Fibroblast of skin of right quadriceps (primary cell): ENCODE measurements at places on chromosomes 1 and 21.
A peak's percentile ranks its signal among the peaks of the same experiment; 100 is the strongest.

GRCh38 chr1:56566061-56566744 is 13.2 kb downstream of the PLPP3 start:
- DNase-seq, result no peak

DNA sequence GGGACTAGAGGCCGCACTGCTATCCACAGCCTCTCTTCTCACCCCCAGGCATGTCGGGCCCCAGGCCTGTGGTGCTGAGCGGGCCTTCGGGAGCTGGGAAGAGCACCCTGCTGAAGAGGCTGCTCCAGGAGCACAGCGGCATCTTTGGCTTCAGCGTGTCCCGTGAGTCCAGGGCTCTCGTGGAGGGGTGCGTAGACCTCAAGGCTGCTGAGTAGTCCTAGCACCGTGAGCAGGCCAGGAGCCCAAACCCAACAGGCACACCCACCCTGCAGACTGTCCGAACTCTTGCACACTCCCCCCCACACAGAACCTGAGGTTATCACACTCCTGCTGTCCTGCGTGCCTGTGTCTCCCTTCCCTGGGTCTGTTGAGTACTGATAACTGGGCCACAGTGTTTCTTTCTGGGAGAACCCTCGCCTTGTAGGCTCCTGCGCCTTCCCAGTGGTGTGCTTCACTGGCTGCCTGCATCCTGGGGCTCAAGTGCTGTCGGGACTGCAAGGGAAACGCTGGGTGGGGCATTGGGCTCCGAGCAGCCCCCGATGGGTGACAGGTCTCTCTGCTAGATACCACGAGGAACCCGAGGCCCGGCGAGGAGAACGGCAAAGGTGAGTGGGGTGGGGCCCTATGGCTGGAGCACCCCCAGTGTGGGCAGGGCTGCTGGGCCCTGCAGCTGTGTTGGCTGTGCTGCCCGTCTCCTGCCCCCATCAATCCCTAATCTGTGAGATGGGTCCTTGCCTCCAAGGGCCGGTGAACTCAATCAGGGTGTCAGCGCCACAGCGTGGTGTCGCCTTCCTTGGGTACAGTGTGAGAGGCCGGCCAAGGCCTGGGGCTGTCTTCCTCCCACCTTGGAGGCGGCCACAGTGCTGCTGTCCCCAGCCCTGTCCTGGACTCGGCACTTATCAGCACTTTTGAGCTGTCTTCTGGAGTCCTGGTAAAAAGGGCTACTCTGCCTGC is 4.0 kb upstream of the GJC2 start:
- no peak for DNase-seq

DNA sequence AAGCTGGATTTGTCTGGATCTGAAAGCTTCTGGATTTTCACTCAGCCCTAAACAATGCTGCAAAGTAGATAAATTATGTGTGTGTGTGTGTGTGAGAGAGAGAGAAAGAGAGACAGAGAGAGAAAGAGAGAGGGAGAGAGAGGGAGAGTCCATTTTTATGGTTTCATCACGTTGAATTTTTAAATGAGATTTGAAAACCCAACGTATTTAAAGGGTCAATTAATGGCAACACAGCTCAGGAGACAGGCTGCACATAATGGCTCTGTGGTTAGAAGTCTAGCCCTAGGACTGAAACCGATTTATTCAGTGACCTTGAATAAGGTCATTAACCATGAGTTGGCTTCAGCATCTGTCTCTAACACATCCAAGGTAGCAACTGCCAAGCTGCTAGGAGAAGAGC is 35.3 kb upstream of the FMN2 start:
- DNase-seq, result no peak

GRCh38 chr1:177366091-177366490 is 195.3 kb downstream of the BRINP2 start:
- DNase-seq, result no peak

GRCh38 chr1:205598841-205599668 is 32.8 kb downstream of the ELK4 start:
- peak; percentile 83 for DNase-seq

- peak; percentile 85 for DNase-seq
Measured at GRCh38 chr1:161314201-161314981, at the start of gene SDHC. TSS of gene SDHC (plus strand) at chr1:161314381. CDS start at chr1:161314406, 25 bp downstream.

DNA sequence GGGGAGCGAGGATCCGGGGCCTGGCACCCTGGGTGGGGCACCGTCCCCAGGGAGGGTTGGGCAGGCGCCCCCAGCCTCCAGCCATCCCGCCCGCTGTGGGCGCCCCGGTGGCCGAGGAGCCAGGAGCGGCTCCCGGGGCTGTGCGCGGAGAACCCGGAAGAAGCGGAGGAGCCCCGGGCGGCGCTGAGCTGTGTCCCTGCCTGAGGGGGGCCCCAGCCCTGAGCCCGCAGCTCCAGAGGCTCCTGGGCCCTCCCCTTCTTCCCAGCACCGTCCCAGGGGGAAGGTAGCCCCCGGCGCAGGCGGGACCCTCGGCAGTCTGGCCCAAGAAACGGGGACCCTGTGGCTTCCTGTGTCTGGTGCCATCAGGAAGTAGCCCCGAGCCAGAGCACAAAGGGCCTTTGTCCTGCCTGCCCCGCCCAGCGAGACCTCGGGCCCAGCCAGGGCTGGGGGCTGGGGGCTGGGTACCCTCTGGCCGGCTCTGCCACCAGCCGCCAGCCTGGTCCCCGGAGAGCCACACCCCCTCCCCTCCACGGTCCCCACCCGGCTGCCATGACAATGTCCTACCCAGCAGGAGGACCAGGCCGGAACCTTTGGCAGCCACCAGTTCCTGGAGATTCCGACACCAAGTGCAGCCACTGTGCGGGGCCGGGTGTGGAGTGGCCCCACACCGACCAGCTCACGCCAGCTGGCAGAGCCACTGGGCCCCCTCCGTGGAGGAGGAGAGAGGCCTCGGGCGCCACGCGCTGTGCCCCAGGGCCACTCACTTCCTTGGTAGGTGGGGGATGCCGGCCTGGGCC is 15.6 kb upstream of the TTLL10 start:
- DNase-seq, result peak; percentile 15

GRCh38 chr1:9886092-9886742 is 23.9 kb downstream of the CTNNBIP1 start:
- DNase-seq, result no peak
